ENCODE measurements at places on chromosomes 3 and 15.

DNA sequence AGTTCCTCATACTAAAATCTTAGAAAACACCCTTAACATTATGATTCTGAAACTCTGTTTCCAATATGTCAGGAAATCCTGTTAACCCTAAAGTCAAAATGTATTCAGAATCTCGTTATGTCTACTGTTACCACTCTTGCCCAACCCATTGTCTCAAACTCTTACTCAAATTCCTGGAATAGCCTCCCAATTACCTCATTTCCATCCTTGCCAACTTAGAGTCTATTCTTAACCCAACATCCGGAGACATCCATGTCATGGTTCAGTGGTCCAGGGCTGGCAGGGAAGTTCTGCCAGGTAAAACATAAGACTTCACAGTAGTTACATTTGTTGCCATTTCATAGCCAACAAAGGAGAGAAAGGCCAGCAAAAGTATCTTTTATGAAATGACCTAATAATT, 593.9 kb downstream of the PYDC2 start:
- no peak for DNase-seq

DNA sequence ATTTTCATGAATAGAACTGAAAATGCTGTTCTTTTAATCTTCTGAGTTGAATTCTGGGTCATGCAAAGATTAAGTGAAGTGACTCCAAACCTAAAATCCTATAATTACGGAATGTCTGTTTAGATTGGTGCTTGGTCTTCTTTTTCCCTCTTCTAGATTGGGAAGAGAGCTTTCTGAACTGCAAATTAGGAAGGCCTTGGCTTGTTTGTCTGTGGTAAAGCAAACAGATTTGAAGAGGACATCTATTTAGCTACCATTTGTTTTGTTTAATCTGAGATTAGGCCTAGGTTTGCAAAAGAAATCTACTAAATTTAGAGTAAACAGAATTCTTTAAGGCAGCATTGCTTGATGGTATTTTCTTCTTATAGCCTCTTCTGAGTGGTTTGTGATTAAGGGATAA, 23.5 kb downstream of the PAQR9 start:
- DNase-seq: no peak

DNA sequence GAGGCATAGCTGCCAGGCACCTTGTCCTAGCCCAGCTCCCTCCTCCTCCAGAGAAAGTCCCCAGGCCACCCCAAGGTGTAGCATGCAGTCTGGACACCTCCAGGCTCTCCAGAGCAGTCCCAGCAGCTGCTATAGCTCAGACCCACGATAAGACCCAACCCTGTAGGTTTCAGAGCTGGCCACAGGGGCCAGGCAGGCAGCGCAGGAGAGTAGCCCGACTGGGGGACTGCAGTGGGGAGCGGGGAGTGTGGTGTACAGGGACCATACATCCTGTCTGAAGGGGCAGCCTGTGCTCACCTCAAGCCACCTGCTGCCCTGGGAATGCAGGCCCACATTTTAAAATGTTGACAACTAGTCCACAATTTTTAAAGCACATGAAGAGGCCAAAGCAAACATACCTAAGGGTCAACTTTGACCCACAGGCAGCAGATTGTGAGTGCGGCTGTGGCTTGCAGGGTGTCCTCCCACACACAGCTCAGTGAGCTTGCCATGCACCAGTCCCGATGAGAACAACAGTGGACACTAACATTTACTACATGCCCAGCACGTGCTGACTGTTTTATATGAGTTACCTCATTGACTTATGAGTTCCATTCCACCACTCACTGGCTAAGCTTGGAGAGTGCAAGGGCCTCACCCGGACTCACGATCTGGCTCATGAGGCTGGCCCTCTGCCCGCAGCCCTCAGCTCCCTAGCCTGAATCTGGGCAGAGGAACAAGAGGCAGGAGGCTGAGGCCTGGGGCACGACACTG, 81.4 kb downstream of the DNAJB8 start:
- peak; percentile 64 for DNase-seq

- DNase-seq: no peak
Measured at GRCh38 chr3:54337846-54338245, 215.5 kb downstream of the CACNA2D3 start.

DNA sequence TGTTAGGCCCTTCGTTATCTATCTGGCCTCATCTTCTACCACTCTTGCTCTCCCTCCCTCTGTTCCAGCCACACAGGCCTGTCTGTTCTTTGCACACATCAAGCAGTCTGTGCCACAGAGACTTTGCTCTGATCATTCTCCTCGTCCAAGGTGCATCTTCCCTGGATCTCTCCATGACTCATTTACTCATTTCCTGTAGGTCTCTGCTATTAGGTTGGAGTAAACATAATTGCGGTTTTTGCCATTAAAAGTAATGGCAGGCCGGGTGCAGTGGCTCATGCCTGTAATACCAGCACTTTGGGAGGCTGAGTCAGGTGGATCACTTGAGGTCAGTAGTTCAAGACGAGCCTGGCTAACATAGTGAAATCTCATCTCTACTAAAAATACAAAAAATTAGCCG, 9.5 kb upstream of the C3orf49 start:
- DNase-seq: no peak

- no peak for DNase-seq
Measured at GRCh38 chr3:39372833-39373232, 10.3 kb upstream of the SLC25A38 start.

DNA sequence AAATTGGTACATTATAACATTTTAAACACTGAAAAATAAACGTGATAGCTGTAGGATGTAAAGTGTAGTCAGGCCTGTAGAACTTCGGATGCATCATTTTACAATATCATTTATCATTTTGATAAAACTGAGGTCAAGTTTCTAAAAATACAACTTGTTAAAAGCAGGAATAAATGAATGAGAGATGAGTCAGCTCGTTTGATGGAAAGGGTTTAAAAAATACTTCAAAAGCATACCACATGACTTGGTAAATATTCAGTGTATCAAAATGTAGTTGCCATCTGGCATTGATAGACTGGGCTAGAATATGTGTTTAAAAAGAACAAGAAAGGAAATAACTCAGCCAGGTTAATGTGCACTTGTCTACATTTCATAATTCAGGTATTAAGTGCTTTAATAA, 357.0 kb downstream of the TIGIT start:
- peak; percentile 8 for DNase-seq

DNA sequence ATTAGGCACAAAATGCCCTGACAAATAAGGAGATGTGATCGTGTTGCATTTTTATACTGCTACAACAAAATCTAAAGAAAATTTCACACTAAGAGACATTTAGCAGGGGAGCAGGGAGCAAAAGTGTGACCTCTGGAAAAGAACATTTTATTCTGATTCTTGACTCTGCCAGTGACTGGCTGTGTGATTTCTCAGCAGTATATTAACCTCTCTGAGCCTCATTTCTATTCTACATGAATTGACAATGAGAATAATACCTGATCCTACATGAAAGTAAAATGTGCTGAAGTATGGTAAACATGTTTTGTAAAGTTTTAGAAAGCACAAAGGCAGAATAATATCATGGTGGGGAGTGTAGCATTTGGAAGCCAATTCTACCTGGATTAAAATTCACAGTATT, 273.3 kb downstream of the SLC9A9 start:
- DNase-seq: no peak

- DNase-seq: no peak
Measured at GRCh38 chr3:189303584-189303983, 131.8 kb downstream of the TPRG1 start.

DNA sequence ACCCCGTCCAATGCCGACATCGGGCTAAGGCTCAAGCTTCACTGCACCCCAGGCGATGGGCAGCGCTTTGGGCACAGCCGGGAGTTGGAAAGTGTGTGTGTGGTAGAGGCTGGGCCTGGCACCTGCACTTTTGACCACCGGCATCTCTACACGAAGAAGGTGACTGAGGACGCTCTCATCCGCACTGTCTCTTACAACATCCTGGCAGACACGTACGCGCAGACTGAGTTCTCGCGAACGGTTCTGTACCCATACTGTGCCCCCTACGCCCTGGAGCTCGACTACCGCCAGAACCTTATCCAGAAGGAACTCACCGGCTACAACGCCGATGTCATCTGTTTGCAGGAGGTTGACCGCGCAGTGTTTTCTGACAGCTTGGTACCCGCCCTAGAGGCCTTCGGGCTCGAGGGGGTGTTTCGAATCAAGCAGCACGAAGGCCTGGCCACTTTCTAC, 1.0 kb downstream of the PDE12 start:
- peak; percentile 54 for DNase-seq

GRCh38 chr3:69142797-69143454, 20.5 kb upstream of the LMOD3 start:
- DNase-seq: no peak

DNA sequence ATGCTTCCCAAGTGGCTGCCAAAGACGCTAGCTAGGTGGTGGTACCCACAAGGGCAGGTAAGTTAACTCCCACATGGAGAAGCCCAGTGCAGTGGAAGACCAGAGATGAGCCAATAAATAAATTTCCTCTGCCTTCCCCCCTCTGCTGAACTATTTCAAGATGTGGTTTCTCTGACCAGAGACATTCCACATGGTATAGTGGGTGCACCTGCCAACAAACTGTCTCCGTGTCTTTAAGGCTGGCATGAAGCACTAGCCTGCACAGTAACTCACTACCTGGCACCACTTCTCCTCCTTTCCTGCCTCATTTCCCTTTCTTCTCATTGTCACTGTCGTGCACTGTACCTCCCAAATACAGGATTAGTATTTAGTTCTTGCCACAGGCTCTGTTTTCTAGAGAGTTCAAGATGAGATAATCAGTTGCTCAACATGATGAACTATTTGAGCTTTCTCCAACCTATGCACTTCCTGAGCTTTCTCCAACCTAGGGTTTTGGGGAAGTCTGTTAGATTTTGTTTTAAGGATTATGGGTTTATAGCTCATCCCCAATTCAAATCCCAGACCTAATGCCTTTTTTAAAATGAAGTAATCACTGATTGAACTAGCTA, 8.4 kb upstream of the CRTAP start:
- no peak for DNase-seq

DNA sequence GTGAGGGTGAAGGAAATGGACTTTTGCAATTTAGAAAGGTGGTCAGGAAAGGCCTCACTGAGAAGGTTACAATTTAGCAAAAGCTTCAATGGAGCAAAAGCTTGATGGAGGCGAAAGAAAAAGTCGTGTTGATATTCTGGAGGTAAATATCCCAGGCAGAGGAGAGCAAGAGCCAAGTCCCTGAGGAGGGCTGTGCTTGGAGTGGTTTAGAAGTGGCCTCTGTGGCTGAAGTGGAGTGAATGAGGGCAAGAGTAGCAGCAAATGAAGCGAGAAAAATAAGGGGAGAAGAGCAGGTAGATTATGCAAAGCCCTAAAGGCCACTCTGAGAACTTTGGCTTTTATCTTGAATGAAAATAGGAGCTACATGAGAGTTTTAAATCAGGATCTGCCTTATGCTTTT, 54.1 kb downstream of the GUCA1C start:
- no peak for DNase-seq

DNA sequence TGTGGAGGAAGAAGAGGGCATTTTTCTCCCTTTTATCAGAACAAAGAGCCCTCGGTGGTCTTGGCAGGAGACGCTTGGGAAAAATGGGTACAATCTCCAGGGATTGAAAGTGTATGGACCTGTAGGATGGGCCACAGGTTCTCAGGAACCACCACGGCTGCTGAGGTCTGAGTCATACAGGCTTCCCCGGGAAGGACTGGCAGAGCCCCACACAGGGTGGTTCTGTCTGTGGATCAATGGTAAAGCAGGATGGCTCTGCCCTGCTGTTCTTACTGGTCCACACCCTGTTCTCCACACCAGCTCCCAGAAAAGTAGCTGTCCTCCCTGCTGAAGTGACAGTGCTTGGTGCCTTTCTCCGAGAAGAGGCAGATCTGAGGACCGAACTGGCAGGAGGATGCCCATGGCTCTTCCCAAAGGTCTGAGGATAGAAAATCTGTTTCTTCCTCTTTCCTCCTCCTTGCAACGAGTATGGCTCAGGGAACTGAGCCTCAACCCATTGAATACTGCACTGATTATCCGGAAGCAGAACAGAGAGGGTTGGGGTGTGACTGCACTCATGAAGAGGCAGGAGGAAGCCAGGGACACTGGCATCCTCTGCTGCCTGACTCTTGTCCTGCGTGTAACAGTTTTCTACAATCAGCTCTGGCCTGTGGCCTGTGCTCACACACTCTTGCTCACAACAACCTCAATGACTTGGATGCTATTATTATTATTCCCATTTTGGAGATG, 39.0 kb downstream of the KIF9 start:
- no peak for DNase-seq

DNA sequence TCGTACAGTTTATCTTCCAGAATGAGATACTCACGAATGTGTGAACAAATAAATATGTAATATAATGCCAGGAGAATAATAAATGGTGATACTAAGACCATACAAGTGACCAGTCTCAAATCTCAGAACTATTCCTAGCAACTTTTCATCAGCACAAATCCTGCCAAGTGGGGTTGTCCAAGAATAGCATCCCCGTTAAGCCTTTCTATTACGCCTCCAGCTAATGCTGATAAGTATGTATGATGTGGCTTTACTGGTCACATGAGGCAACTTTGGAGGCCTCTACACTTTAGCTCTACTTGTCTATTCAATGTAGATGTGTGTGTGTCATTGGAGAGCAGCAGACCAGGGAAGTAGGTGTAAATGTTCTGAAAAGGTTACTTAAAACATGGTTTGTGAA, 129.5 kb downstream of the KCNMB2 start:
- no peak for DNase-seq

DNA sequence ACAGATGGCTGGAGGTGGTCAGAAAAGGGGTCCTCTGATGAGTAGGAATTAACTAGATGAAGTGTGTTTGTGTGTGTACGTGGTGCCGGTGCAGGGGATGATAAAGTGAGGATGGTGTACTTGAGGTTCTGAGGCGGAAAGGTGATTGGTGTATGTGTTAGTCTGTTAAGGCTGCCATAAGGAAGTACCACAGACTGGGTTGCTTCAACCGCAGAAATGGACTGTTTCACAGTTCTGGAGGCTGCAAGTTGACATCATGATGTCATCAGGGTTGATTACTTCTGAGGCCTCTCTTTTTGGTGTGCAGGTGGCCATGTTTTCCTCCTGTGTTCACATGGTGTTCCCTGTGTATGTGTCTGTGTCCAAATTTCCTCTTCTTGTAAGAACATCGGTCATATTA, 202.4 kb upstream of the RGMA start:
- DNase-seq: no peak

- no peak for DNase-seq
Measured at GRCh38 chr15:49982584-49982983, 136.4 kb downstream of the ATP8B4 start.

Data from hepatic stellate cell (primary cell).